Esophagus muscularis mucosa (tissue), 4 donors: ENCODE measurements at places on chromosomes 5 and 9. TPM values are rescaled to one million over a fixed set of nuclear protein-coding genes. Genes with fewer than 3 reads are reported as not detected.

Gene MARCOL
- total RNA-seq = not detected

Gene PPP1R26
- total RNA-seq = 31.1 TPM

- no peaks in the 10 kb centered on the region for H3K27me3 ChIP-seq
- no peak for DNase-seq
- no peak overlapping the region for H3K27ac ChIP-seq
- H3K4me3 ChIP-seq = no peak overlapping the region
These were observed 61.6 kb upstream of the GNE start for GRCh38 chr9:36319806-36320205.

Gene PCDHB2
- total RNA-seq = 3.0 TPM

GRCh38 chr5:9156282-9156681 lies 389.6 kb downstream of the SEMA5A start:
- no peak overlapping the region for H3K27ac ChIP-seq
- no peak for DNase-seq
- H3K27me3 ChIP-seq = no peaks in the 10 kb centered on the region
- no peaks in the 10 kb centered on the region for H3K36me3 ChIP-seq
- H3K4me1 ChIP-seq = no peaks in the 10 kb centered on the region

GRCh38 chr5:150999704-151000442 lies 20.5 kb upstream of the GPX3 start:
- no peaks in the 10 kb centered on the region for H3K27me3 ChIP-seq
- no peaks in the 10 kb centered on the region for H3K36me3 ChIP-seq
- H3K4me3 ChIP-seq = no peak overlapping the region
- H3K4me1 ChIP-seq = peaks cover 41% of the 10 kb centered on the region
- no peak overlapping the region for H3K27ac ChIP-seq
- DNase-seq = no peak

GRCh38 chr5:88729084-88729828 lies 153.7 kb downstream of the MEF2C start:
- DNase-seq = no peak
- H3K4me3 ChIP-seq = no peak overlapping the region
- H3K27me3 ChIP-seq = no peaks in the 10 kb centered on the region
- no peaks in the 10 kb centered on the region for H3K36me3 ChIP-seq
- peaks cover 17% of the 10 kb centered on the region for H3K4me1 ChIP-seq
- no peak overlapping the region for H3K27ac ChIP-seq

GRCh38 chr5:61906820-61907219 lies 399.2 kb upstream of the KIF2A start:
- H3K27ac ChIP-seq = no peak overlapping the region
- H3K27me3 ChIP-seq = no peaks in the 10 kb centered on the region
- peaks cover 9% of the 10 kb centered on the region for H3K4me1 ChIP-seq
- no peak for DNase-seq

GRCh38 chr9:82588301-82589180 lies 474.4 kb downstream of the RASEF start:
- no peak for DNase-seq
- H3K27me3 ChIP-seq = no peaks in the 10 kb centered on the region
- H3K4me3 ChIP-seq = no peak overlapping the region
- H3K27ac ChIP-seq = no peak overlapping the region
- no peaks in the 10 kb centered on the region for H3K36me3 ChIP-seq

GRCh38 chr5:143396353-143396940 lies 7.0 kb downstream of the NR3C1 start:
- peaks cover 85% of the 10 kb centered on the region for H3K4me1 ChIP-seq
- H3K27me3 ChIP-seq = no peaks in the 10 kb centered on the region
- no peaks in the 10 kb centered on the region for H3K36me3 ChIP-seq
- peak overlapping the region; percentile 90 for H3K4me3 ChIP-seq

Gene SPINK6
- not detected for total RNA-seq

DNA sequence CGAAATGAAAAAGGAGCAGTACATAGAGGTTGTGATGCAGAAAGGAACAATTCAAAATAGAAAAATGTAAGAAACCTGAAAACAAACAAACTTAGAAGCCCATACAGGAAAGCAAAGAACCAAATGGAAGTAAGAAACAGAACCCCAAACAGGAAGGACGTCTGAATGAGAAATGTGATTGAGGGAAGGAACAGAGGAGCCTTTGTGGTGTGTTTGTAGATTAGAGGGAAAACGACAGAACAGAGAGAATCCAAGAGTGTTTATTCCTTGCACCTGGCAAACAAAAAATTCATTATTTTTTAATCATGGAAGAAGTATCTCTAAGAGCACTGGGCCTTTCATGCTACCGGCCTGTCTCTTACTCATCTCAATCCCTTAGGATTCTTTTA lies 67.8 kb upstream of the ZSWIM6 start:
- no peak overlapping the region for H3K27ac ChIP-seq
- H3K4me1 ChIP-seq = no peaks in the 10 kb centered on the region
- no peaks in the 10 kb centered on the region for H3K27me3 ChIP-seq
- no peak overlapping the region for H3K4me3 ChIP-seq

- H3K4me3 ChIP-seq = no peak overlapping the region
- no peaks in the 10 kb centered on the region for H3K4me1 ChIP-seq
- H3K27me3 ChIP-seq = no peaks in the 10 kb centered on the region
- no peak for DNase-seq
- H3K36me3 ChIP-seq = peaks cover 51% of the 10 kb centered on the region
These were observed 30.0 kb downstream of the GFPT2 start for GRCh38 chr5:180323160-180323559.

Gene PDLIM4
- total RNA-seq = 199 TPM

GRCh38 chr9:124385623-124386022 lies 29.6 kb downstream of the PSMB7 start:
- no peaks in the 10 kb centered on the region for H3K27me3 ChIP-seq
- H3K36me3 ChIP-seq = no peaks in the 10 kb centered on the region
- H3K27ac ChIP-seq = no peak overlapping the region
- no peak for DNase-seq
- no peak overlapping the region for H3K4me3 ChIP-seq
- peaks cover 24% of the 10 kb centered on the region for H3K4me1 ChIP-seq

DNA sequence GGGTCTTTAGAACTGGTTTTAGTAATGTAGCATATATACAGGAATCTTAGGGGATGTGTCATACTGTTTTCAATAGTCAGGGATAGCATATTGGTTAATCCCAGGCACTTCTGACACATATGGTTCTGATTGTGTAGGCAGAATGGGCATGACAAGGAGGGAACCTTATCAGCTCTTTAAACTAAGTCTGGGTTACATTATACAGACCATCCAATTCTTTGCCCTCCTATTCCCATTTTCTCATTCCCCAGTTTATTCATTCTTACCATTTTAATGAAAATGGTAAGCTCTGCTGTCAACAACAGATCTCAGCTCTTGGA lies 85.1 kb downstream of the NDUFAF2 start:
- H3K27me3 ChIP-seq = no peaks in the 10 kb centered on the region
- H3K27ac ChIP-seq = peak overlapping the region; percentile 28
- DNase-seq = no peak
- H3K4me3 ChIP-seq = no peak overlapping the region
- H3K36me3 ChIP-seq = no peaks in the 10 kb centered on the region

- DNase-seq = no peak
- no peak overlapping the region for H3K4me3 ChIP-seq
- H3K27me3 ChIP-seq = no peaks in the 10 kb centered on the region
- H3K4me1 ChIP-seq = peaks cover 11% of the 10 kb centered on the region
- H3K36me3 ChIP-seq = no peaks in the 10 kb centered on the region
- H3K27ac ChIP-seq = no peak overlapping the region
These were observed 54.4 kb downstream of the ANKH start for GRCh38 chr5:14816999-14817761.

DNA sequence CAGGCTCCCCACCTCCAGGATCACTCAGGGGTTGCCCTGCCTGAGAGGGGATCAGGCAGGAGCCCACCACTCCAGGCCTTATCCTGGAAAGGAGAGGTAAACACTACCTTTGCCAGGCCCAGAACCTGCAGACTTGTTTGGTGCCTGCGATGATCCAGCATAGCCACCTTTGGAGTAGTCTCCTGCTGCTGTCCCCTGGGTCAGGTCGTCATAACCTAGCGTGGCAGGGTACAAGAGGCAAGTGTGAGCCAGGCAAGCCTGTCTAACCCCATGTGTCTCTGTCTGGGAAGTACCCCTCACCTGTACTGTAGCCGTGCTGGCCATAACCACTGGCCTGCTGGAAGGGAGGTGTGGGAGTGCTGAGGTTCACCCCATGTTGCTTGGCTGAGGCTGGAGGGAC lies 106.1 kb downstream of the UBE2R2 start:
- H3K36me3 ChIP-seq = peaks cover 84% of the 10 kb centered on the region
- H3K4me1 ChIP-seq = peaks cover 14% of the 10 kb centered on the region
- H3K27ac ChIP-seq = no peak overlapping the region
- no peak for DNase-seq
- H3K4me3 ChIP-seq = no peak overlapping the region

Gene QRFP
- total RNA-seq = not detected

DNA sequence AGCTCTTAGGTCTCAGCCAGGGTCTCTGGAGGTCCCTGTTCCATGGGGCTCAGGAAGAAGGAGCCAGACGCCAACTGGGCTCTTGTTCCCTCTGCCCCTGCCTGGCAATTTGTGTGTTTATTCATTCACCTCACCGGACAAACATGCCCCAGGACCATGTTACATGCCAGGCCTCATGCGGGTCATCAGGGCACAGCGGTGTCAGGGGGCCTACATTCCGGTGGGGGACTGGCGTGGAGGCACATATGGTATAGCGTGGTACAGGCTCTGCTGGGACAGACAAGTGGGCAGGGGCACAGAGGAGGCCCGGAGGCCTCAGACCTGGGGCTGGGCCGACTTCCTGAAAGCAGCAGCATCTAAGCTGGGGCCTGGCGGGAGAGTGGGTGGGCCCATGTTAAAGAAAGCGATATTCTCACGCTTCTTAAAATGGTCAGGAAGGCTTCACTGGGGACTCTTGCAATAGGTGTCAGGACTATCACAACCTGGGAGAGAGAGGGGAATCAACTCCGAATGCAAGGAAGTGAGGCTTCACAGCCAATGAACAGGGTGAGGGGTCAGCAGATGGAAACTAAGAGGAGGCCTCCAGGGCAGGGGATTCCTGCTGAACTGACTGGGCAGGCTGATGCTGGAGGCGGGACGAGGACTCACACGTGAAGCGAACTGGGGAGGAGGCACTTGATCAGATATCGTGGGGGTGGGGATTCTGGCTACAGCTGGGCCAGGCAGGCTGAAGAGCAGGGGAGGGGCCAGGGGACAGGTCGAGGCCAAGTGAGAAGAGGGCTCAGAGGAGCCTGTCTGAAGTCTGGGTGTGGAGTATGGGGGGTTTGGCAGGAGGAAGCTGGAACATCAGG lies 41.9 kb downstream of the NCS1 start:
- H3K36me3 ChIP-seq = peaks cover 10% of the 10 kb centered on the region
- DNase-seq = no peak
- H3K4me3 ChIP-seq = no peak overlapping the region
- H3K27ac ChIP-seq = peak overlapping the region; percentile 62
- H3K4me1 ChIP-seq = peaks cover 68% of the 10 kb centered on the region

DNA sequence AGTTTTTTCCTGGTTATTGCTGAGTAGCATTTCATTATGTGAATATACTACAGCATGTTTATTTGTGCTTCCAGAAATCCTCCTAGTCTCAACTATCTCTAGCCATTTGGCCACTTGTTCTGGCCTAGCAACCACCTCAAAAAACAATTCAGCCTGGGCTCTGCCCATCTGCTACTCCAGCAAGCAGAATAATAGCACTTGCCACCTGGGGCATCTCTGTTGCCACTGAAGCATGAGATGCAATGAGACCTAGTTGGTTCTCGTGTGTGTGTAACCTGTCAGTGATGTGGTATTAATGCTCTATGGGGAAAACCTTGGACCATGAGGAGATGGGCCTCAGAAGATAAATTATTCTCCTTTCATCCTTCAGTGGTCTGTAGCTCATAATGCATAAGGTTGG lies 129.5 kb downstream of the RNF180 start:
- no peaks in the 10 kb centered on the region for H3K36me3 ChIP-seq
- H3K4me3 ChIP-seq = no peak overlapping the region
- no peaks in the 10 kb centered on the region for H3K4me1 ChIP-seq
- H3K27ac ChIP-seq = no peak overlapping the region
- H3K27me3 ChIP-seq = no peaks in the 10 kb centered on the region

GRCh38 chr5:178221853-178222252 lies 10.7 kb downstream of the PHYKPL start:
- no peaks in the 10 kb centered on the region for H3K27me3 ChIP-seq
- no peak overlapping the region for H3K27ac ChIP-seq
- peaks cover 5% of the 10 kb centered on the region for H3K4me1 ChIP-seq
- no peak overlapping the region for H3K4me3 ChIP-seq
